Activated CD4-positive, CD25-positive, alpha-beta regulatory T cell (primary cell): ENCODE measurements at places on chromosomes 12 and 14.

DNA sequence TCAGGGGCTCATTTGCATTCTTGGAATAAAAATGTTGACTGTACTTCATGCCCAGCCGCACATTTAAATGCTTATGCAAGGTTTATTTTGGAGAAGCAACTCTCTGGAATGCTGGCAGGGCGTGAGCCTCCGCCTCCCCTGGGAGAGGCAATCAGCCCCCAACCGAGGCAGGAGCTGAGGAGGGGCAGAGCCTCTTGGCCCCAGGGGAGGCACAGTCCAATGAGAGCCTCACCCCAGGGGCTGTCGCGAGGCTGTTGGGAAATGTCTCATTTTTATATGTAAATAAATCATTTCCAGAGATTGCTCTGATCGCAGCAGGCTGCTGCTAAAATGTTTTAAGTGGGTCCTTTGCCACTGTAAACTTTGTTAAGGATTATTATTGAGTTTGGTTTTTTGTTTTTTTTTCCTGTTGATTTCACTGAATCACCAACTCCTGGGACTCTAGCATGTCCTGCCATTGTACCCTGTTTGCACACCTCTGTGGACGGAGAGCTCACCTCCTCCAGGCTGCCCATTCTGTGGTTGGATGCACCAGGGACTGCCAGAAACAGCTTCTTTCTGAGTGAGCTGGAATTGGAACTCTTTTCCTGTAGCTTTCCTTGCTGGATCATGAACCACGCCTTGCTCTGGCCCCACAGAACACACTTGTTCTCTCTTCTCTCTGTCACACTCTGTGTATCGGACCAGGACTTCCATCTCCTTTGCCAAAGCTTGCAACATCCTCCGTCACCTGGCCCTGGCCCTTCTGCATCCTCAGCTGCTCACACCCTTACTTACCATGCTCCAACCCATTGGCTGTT is 46.9 kb upstream of the FAM181A start:
- no peak for DNase-seq

DNA sequence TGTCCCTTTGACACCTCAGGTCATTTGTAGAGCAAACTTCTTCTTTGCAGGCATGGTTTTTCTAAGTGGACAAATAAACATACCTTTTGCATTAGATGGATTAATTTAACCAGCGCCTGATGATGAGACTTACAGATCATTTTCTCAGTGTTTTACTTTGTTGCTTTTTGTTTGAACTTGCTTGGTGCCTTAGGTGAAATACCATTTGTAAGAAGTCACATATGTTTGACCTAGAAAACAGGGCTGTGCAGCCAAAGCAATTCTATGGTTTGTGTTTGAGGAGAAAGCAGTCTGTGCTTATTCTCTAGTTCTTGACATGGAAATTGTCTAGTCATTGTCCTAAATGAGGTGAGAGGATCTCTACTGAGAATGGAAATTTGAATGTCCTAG is 111.1 kb downstream of the DIP2B start:
- DNase-seq: no peak

- DNase-seq: no peak
These were observed 527.3 kb upstream of the CCDC196 start for GRCh38 chr14:65958664-65959562.

DNA sequence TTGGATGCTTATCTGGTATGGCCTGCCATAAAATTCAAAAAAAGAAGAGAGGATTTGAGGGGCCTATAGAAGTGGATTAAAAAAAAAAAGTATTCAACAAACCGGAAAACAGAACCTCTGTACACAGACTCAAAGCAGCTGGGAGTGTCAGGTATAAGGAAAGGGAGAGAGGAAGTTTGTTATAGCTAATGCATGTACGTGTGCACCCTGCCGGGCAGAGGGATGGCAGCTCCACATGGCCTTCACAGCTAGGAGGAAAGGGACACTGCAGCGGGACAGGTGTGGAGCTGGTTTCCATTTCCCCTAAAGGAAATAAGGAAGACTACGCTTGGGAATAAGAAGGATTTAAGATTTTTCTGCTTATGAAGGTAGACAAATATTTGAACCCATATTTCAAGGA is 21.5 kb downstream of the SLC7A8 start:
- no peak for DNase-seq

- DNase-seq: no peak
These were observed 25.0 kb downstream of the CREBL2 start for GRCh38 chr12:12636641-12637040.

DNA sequence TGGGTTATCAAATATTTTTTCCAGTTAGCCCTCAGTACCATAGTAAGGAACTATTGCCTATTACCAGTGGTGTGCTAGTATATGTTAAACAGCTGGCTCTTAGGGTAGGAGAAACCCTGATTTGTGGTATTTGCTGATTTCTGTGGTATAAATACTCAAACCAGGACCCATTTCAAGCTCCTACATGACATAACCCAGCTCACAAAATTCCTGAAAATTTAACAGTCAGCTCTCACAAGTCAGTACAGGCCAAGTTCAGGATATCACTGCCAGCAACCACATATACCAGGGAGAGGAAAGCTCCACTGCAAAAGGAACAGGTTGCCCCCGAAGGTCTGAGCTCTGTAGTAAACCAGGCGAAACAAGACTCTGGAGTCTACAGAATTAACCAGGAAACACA is 315.3 kb downstream of the NOVA1 start:
- no peak for DNase-seq

GRCh38 chr12:104721936-104722335 is 236.2 kb downstream of the SLC41A2 start:
- no peak for DNase-seq

- no peak for DNase-seq
These were observed 368.7 kb upstream of the PRICKLE1 start for GRCh38 chr12:42958291-42958674.

DNA sequence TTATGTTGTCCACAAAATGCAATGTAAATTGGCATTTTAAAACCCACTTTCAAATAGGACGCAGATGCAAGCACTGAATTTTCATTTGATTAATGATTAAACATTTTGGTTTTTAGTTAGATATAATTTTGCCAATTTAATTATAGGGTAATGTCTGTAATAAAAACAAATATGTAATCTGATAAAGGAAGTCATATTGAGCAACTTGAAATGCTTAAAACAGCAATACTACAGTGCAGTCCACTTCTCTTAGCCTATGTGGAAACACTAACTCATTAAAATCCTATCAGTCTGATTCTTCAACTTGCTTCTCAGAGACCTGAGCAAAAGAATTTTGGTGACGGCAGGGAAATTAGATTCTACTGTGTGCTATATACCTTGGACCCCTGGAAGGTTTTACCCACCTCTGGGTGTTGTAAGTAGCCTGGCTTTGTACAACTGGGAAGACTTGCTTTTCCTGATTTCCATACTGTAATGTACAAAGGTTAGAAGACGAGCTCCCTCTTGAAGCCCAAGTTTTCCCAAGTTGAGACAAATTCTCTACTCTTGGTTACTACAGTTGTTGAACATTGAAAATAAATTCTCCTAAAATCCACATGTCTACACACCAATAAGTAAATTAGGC is 4.1 kb downstream of the TRHDE start:
- no peak for DNase-seq

DNA sequence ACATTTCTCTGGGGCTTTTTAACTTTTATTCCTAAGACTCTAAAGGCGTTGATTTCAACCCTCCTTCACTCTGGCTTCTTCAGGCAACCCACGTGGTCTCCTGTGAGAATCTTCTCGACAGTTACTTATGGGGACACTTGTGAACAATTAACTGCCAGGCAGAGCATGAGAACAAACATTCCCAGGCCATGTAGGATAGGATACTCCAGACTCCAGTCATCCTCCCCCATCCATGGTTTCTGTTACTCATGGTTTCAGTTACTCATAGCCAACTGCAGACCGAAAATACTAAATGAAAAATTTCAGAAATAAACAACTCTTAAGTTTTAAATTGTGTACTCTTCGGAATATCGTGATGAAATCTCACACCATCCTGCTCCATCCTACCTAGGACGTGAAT is 19.5 kb downstream of the GPR68 start:
- no peak for DNase-seq

- no peak for DNase-seq
These were observed 287.5 kb downstream of the GALC start for GRCh38 chr14:87705439-87705896.

GRCh38 chr14:50242566-50243310 is 11.4 kb upstream of the SOS2 start:
- DNase-seq: no peak

GRCh38 chr12:130826151-130826801 is 12.8 kb downstream of the STX2 start:
- DNase-seq: peak; percentile 54

DNA sequence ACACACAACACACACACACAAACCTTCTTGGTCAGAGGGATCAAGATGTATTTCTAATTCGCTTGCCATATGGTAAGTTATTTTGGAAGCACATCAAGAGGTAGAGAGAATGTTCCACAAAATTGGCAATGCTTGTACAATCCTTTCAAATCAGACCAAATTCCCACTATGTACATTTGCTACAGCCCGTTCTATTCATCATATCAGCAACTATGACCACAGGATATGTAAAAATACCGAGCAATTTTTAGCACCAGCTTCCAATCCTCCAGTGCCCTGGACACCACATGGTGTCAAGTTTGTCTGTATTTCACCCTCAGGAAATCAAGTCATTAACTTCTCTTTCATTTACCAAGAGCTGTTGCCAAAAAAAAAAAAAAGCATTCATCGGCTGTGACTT is 21.2 kb downstream of the TBX5 start:
- DNase-seq: no peak

DNA sequence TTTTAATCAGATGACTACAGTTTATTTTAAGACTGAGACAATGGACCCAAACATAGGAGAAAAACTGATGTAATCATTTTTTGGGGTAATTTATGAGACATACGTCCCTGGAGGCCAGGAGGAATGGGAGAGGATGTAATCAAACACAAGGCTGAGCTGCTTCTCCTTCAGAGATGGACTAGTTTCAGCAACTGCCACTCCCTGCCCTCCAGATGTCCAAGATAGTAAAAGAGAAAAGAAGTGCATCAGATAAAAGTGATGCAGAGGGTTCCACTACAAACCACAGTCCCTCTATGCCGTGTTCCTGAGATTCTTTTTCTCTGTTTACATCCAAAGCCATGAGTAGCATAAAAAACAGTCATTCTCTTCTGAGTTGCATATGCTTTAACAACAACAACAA is 101.1 kb downstream of the DACT1 start:
- no peak for DNase-seq

DNA sequence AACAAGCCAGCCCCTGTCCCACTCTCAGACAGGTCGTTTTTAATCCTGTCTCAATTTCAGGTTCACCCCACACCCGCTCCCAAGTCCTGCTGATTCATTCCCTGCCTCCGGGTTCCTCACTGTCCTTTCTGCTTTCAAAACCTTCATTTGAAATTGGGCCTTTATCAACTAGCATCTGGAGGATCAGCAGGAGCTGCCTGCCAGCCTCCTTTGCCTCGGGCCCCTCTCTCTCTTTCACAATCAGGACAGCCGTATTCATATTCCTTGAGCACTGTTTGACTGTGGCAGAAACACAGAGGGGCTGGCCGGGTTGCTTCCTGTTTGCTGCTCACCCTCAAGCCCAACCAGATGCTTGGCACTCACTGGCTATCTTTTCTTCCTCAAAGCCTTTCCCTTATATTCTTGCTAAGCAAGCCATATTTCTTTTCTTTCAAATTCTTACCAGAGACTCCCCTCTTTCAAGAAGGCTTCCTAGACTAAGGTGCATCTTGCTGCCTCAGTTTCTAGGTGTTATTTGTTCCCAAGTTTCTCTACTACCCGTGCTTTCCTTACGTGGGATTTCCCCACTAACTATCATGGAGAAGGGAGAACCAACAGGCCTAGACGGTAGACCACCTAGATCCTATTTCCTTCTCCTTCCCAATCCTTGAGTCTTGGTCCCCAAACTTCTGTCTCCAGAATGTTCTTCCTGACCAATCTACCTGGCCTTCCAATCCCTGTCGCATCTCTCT is 3.0 kb downstream of the GALNT6 start:
- DNase-seq: no peak

- no peak for DNase-seq
These were observed 522.1 kb downstream of the TMEM132D start for GRCh38 chr12:129381715-129382114.

- DNase-seq: no peak
These were observed 53.8 kb downstream of the SFSWAP start for GRCh38 chr12:131764738-131765137.

GRCh38 chr12:130194154-130194553 is 31.9 kb downstream of the FZD10 start:
- no peak for DNase-seq

DNA sequence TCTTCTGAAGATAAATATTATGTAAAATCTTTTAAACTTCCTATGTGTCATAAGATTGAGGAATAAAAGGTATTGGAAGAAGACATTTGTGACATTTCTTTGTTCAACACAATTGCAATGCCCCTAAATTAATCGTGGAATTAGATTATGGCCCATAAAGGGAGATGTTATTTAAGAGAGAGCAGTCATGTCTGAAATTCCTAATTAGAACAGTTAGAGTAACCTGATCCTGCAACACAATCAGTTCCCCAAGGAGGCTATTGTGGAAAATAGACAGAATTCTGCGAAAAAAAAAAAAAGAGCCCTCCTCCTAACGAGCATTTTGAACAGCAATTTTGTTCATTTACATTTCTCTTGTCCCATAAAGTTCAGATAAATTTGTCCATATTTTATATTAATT is 339.5 kb downstream of the PAWR start:
- DNase-seq: no peak

DNA sequence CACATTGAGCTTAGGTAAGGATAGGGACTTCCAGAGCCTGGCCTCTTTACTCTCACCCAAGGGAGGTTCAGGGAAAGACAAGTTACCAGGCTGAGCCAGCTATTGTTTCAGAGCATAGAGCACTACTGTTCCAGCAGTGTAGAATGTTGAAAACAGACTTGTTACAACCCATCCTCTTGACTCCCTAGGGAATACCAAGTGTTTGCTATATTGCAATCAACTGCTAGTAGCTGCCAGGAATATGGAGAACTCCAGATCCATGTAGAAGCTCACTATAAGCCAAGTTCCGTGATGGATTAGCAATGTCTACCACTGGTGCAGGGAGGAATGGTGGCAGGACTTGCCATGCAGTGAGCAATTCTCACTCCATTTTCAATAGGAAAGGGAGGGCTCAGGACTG is 199.8 kb upstream of the RBM19 start:
- no peak for DNase-seq

DNA sequence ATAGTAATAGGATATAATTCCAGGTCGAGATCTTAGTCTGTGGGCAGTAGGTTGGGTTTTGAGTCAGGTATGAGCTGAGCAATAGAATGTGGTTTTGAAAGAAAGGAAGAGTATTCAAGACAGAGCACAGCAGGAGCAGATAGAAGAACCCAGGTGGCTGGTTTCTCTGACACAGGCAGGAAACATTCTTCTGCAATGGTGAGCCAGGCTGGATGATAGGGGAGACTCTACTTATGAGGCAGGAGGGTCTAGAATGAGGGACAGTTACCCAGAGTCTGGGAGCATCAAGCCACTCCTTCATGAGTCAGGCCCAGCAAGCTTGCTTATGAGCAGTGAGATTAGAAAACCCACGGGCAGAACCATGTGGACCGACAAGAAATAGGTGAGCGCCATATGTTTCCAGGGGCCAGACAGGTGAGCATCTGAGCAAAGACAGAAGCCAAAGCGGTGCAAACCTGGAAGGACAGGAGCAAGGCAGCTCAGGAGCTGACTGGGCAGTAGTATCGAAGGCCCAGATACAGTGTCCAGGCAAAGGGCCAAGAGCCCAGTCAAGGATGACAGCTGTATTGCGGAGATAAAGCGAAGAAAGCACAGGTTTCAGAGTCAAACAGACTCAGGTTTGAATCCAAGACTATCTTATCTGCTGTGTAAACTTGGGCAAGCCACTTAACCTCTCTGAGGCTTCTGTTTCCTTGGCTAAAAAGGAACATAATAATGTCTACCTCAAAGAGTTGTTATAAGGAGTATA is 22.5 kb upstream of the PCNX1 start:
- DNase-seq: no peak

GRCh38 chr12:62977883-62978282 is 42.9 kb upstream of the PPM1H start:
- no peak for DNase-seq
